Activated CD8-positive, alpha-beta memory T cell treated with anti-CD3 and anti-CD28 coated beads, Interleukin-2, amount 50 U/mL, for 48 hours (primary cell): ENCODE measurements at places on chromosomes 5 and 9.

DNA sequence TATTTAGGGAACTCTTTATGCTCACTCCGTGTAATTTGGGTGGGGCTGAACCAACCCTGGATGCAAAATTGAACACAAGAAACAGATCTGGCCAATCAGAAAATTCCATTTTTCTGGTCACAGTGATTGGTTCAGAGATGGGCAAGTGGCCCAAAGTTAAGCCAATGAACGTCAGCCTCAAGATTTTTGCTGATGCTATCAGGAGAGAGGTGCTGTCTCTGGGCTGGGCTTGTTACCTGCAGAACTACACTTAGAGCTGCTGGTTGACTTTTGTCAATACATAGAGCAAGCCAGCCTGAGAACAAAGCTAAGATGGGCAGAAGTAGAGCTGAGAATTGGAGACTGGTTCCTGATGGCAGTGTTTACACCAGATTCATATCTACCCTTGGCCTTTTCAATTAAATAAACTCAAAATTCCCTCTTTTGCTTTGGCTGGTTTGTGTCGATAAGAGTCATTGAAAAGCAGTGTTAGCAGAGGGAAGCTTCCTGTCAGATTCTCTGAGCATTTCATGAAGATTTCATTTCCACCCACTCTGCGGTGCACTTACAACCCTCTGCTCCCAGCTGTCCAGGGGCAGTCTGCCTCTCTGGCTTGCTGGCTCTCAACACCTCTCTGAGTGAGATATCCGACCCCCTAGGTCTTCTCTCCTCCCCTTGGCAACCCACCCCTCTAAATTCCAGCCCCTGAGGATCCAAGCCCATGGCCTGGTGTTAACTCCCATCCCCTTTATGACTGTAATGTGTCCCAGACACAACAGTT, 64.5 kb upstream of the PPARGC1B start:
- DNase-seq = peak; percentile 26

DNA sequence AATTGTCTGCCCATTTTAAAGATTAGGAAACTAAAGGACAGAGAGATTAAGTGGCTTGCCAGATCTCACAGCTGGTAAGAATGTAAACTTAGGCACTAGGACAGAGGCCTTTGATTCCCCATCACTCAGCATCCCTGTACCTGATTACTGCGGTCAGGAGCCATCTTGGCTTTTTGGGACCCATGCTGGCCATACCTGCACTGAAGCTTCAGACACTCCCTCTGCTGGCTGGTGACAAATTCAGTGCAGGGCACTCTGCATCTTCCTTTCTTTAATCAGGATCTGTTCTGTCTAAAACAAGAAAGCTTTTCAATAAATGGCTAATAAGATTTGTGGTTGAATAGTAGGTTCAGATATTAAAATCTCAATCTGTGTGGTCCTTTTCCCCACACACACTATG, 215.5 kb upstream of the RORB start:
- DNase-seq = no peak

DNA sequence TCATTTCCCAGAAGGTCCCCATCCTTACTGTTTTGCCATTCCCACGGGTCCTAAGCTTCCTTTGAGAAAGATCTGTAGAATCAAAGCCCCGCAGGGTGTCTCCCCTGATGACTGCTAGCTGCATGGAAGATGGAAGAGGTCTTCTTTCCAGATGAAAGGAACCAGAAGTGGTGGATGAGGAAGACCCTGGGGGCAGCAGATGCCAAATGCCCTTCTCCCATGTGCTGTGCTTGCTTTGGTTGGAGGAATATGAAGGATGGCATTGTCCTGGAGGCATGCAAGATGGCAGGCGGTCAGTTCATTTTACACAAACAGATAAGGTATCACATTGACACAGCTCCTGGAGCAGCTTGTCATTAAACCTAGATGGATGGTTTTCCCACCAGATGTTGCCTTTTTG, 25.8 kb upstream of the CER1 start:
- no peak for DNase-seq

DNA sequence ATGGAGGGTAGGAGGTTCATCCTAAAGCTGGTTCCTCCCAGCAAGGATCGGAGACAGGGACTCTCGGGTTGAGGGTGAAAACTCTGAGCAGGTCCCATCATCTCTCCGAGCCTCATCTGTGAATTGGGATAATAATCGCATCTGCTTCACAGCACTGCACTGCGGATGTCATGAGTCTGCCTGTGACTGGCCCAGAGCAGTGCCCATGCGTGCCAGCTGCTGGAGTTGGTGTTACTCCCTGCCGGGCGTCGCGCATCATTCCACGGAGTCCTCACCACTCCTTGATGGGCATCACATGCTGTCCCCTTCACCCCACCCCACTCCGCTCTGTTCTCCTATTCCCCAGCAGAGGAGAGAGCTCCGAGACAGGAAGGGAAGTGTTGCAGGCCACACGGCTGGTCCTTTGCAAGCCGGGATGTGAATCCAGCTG, 35.1 kb upstream of the ORM1 start:
- DNase-seq = no peak

DNA sequence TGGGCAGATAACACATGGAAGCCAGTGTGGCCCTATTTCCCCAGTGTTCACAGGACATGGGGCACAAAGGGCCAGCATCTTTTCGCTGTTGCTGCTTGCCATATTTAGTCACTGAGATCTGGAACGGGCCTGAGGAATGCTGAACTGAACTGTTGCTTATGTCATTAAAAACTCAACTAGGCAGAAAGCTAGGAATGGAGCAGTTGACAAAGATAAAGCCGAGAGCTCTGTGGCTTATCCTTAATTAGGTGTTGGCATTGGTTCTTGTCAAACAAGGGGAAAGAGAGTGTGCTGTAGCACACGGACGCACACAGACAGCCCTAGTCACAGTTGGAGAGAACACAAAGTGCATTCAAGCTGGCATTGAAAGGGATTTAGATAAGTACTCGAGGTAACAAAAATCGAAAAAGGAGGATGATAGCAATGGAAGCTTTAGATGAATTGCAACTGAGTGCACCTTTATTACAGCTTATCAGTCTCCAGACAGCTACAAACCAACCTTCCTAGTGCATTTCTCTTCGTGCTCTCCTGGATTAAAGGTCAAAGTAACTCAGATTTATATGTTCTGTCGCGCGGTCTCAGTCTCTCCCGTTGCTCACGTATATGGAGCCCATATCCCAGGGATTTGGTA, 450.2 kb upstream of the ZNF608 start:
- no peak for DNase-seq

DNA sequence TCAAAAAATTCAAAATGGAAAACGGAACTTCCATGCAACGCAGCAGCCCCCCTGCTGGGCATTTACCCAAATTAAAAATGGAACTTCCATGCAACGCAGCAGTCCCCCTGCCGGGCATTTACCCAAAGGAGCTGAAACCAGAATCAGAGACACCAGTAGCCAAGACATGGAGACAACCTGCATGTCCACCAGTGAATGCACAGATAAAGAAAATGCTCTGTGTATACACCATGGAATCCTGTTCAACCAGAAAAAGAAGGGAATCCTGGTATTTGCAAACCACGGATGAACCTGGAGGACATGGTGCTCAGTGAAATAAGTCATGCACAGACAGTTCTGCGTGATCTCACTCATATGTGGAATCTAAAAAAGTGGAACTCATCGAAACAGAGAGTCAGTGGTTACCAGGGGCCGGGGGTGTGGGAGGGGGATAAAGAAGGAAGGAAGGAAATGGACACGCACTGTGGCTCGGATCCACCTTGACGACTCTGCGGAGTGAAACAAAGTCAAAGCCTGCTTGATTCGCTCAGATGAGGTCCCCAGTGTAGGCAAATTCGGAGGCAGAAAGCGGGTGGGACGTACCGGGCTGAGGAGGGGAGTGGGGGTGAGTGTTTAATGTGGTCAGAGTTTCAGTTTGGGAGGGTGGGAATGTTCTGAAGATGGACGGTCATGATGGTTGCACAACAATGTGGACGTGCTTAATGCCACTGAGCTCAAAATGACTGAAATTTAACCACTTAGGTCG, 40.2 kb upstream of the EXOC3 start:
- DNase-seq = peak; percentile 49
